T-helper 17 cell (primary cell): ENCODE measurements at places on chromosomes 13 and 19. TPM values are rescaled to one million over a fixed set of nuclear protein-coding genes. Genes with fewer than 3 reads are reported as not detected.
A peak's percentile ranks its signal among the peaks of the same experiment; 100 is the strongest.

The TNFRSF19 gene
- total RNA-seq, result 0.16 TPM

GRCh38 chr13:26476782-26477142 lies 80.7 kb upstream of the WASF3 start:
- DNase-seq, result no peak

DNA sequence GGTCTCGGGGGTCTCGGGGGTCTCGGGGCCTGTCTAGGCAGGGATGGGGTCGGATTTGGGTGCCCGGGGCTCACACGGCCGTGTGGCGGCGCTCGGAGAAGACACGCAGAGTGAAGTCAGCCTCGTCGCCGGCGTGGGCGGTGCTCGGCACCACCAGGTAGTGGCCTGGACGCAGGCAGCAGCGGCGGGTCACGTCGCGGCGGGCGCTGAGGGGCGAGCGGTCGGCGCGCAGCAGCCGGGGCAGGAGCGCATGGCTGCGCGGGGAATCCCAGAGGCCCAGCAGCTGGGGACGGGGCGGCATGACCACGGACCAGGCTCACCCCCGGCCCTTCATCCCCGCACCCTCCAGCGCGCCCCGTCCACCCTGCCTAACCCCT lies 8.2 kb downstream of the CAPN12 start:
- peak; percentile 58 for DNase-seq

DNA sequence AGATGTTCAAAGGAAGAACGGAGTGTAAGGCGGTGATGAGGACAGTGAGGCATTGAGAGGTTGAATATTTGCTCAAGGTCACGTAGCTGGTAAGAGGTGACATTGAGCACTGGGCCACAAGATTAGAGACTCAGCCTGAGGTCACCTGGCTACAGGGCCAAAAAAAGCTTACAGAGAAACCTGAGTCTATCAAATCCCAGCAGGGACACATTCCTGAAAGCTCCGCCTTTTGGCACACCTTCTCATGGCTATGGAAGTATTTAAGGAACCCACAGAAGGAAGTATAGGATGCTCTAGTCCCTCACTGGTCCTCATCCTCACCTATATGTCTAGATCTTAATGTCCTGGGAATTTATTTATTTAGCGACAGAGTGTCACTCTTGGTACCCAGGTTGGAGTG lies 17.4 kb downstream of the ZNF586 start:
- no peak for DNase-seq

- DNase-seq, result no peak
Observed at GRCh38 chr13:35260316-35260715, 216.2 kb downstream of the MAB21L1 start.

The ZNF101 gene
- total RNA-seq, result 56.0 TPM
